Stimulated activated CD4-positive, alpha-beta T cell treated with anti-CD3 and anti-CD28 coated beads, Interleukin-1b, Interleukin-23, amount 100 ng/mL, for 48 hours (primary cell): ENCODE measurements at places on chromosomes 5 and 9.

DNA sequence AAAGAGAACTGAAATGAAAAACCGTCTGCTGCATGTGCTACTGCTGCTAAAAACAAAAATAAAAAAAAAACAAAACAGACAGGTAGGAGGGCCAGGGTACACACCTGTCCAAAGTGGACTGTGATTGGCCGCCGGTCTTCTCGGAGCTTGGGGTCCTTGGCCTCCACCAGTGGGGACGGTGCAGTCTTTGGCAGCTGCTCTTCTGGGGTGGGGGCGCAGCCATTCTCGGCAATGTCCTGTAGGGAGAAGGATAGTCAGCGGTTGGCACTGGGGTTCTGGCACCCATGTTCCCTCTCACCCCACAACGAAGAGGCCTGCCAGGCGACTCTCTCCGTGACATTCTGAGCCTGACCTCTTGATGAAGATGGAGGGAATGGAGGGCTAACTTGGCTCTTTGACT, 84.3 kb downstream of the CRB2 start:
- DNase-seq = no peak

DNA sequence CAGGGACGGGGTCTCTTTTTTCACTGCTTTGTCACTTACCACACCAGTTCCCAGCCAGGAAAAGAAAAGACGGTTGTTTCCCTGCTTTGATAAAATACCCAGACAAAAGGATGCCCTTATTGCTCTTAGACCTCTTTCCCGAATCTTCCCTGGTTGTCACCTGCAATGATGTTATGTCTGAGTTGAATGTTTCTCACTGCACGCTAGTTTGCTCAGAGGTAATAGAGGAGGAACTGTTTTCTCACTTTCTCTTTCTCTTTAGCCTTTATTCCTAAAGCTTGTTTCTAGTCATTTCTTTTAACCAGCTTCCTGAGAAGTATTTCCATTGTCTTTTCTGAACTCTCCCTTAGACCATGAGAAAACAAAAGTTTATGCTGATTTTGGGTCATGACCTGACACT, 32.9 kb downstream of the ACER2 start:
- no peak for DNase-seq

- DNase-seq = no peak
Observed at GRCh38 chr5:76388791-76389512, 14.1 kb upstream of the IQGAP2 start.

- no peak for DNase-seq
Observed at GRCh38 chr5:6198531-6198930, 179.8 kb downstream of the MED10 start.

DNA sequence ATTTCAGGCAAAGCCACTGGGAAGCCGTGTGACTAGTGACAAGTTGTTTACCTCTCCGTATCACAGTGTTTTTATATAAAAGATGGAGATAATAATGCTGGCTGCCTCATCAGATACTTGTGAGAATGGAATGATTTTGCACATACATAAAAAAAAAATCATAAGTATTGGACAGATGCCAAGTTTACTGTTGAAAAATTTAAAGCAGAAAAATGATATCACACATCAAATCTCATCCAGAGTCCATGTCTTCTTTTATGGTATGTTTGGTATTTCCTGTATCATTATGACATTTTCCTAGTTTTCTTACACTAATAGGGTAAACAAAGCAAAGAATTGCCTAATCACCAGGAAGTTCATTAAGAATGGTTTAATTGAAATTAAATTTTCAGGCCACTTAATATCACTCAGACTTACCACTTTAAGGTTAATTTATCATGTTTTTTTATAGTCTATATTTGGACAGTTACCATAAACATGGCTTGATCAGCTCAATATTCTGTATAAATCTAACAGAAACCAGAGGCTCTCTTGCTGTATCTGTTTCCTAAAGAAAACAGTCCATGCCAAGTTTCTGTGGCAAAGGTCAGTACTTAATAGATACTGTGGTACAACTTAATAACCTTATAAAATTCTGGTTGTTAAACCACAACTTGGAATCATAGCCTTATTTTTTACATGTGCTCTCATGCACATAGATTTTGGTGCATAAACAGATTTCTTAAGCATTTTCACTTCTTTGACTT, 656.5 kb upstream of the RIOK2 start:
- DNase-seq = no peak

DNA sequence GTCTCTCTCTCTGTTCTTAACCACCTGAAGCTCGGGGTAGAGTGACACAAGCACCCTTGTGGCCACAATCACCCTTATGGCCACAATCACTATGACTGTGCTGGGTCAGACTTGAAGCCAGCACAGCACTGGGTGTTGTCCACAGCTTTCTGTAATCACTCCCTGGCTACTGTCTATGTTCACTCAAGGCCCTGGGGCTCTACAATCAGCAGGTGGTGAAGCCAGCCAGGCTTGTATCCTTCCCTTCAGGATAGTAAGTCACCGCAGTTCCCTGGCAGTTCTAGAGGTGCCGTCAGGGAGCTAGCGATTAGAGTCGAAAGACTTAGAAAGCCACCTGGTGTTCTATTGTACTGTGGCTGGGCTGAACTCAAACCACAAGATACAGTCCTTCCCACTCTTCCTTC, 44.2 kb downstream of the GDA start:
- DNase-seq = no peak
